ENCODE measurements at places on chromosomes 5 and 9.

DNA sequence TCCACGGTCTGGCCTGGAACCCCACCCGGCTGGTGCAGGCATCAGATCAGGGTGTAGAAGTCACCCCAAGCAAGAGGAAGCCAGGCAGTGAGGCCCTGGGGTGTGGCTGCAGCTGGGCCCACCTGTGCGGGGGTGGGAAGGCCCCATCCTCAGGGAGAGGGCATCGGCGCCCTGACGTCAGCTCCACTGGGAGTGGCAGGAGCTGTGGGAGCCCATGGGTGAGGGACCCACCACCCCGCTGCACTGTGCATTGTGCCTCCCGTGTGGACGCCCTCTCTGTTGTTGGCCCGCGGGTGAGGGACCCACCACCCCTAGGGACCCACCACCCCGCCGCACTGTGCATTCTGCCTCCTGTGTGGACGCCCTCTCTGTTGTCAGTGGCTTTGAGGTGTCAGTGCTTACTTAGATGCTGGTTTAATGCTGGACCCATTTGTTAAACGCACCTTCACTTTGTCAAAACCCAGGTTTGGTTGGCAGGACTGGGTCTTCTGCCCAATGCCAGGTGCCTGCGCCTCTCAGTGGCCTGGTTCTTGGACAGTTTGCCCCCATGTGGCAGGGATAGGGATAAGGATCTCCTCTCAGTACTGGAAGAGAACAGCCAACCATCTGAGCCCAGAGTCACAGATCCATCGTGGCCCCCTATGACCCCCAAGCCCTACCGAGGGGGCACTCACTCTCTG is 6.9 kb upstream of the EXOC3 start:
- peaks cover 4% of the 10 kb centered on the region for H3K4me1 ChIP-seq
- no peak for DNase-seq
- no peak overlapping the region for H3K27ac ChIP-seq

DNA sequence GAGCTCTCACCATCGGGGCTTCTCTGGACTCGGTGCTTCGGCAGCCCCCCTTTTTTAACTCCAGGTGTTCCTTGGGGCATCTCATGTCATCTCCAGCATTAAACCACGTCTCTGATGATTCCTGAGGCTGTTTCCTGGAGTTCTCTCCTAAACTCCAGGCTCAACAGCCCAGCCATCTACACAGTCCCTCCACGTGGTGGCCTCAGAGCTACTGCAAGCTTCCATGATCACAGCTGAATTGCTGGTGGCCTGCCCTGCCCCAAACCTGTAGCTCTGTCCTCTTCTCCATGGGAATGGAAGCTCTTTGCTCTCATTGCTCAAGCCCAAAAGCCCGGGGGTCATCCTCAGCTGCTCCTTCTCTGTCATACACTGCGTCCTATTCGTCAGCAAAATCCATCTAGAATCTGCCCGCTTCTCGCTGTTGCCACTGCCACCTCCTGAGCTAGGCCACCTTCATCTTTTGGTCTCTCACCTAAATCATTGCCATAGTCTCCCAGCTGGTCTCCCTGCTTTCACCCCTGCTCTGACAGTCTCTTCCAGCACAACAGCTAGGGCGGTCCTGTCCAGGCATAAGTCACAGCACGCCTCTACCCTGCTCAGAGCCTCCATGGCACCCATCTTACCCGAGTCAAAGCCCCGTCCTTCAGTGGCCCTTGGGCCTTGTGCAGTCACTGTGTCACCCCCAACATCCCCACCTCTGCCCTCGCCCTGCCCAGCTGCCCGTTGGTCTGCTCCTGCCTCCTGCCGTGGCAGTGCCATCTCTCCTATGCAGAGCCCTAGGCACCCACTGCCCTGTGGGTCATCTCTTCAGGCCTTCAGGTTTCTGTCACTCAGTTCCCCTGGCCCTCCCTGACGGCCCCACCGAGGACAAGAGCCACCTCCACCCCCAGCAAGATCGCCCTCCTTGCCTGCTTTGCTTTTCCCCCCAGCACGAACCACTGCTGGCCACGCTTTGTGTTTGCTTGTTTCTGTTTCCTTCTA is 6.4 kb downstream of the B4GALT7 start:
- H3K36me3 ChIP-seq, result peaks cover 31% of the 10 kb centered on the region
- peaks cover 6% of the 10 kb centered on the region for H3K4me1 ChIP-seq
- no peak overlapping the region for H3K4me3 ChIP-seq
- H3K27me3 ChIP-seq, result no peaks in the 10 kb centered on the region
- DNase-seq, result no peak
- no peak overlapping the region for H3K27ac ChIP-seq

- DNase-seq, result no peak
- H3K4me1 ChIP-seq, result no peaks in the 10 kb centered on the region
- H3K4me3 ChIP-seq, result no peak overlapping the region
- H3K36me3 ChIP-seq, result no peaks in the 10 kb centered on the region
These were observed 9.4 kb upstream of the TNFAIP8 start for GRCh38 chr5:119346394-119346793.

DNA sequence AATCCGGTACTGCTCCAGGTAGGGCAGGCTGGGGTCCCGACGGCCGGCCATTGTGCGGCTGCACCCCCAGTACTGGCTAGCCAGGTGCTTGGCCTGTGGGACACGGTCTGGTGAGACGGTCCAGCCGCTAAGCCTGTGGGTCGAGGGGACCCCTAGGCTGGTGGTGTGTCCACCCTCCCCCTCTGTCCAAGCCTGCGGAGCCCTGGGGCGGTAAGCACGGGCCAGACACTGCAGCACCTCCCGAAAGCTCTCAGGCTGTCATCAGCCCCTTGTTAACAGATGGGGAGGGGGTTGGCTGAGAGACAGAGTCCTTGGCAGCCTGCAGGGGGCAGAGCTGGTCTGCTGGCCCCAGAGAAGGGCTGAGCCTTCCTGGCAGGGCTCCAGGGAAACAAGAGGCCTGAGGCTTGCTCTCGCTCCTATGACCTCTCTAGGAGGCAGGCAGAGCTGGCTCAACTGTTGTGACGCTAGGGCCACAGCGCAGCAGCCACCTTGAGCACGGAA is 11.8 kb upstream of the MRNIP start:
- no peaks in the 10 kb centered on the region for H3K4me1 ChIP-seq
- no peak overlapping the region for H3K27ac ChIP-seq
- DNase-seq, result peak; percentile 14
- H3K36me3 ChIP-seq, result peaks cover 86% of the 10 kb centered on the region

- peaks cover 13% of the 10 kb centered on the region for H3K4me1 ChIP-seq
- no peak overlapping the region for H3K4me3 ChIP-seq
These were observed 269.7 kb downstream of the MLLT3 start for GRCh38 chr9:20352591-20352990.

DNA sequence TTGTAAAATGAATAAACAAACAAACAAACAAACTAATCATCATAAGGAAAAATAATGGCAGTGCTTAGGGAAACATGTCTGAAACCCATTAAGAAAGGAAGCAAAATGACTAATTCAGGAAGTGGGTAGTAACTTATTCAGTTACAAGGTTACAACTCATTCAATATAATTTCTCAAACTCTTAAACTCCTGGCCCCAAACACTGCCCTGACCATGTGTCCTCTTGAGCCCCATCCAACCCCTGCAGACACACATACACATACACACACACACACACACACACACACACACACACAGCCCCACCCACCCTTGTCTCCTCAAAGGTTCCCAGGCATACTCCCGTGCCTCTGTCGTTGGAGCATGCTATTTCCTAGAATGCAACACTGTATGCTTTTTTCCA is 193.9 kb downstream of the SEC61B start:
- H3K4me3 ChIP-seq, result no peak overlapping the region
- H3K36me3 ChIP-seq, result no peaks in the 10 kb centered on the region
- no peak for DNase-seq
- H3K27ac ChIP-seq, result no peak overlapping the region

GRCh38 chr5:151751091-151751490 is 7.3 kb downstream of the ATOX1 start:
- H3K4me3 ChIP-seq, result no peak overlapping the region
- peaks cover 31% of the 10 kb centered on the region for H3K36me3 ChIP-seq
- H3K4me1 ChIP-seq, result peaks cover 26% of the 10 kb centered on the region
- no peak for DNase-seq
- no peak overlapping the region for H3K27ac ChIP-seq
- H3K27me3 ChIP-seq, result no peaks in the 10 kb centered on the region

- DNase-seq, result no peak
- no peaks in the 10 kb centered on the region for H3K36me3 ChIP-seq
- no peaks in the 10 kb centered on the region for H3K27me3 ChIP-seq
- no peaks in the 10 kb centered on the region for H3K4me1 ChIP-seq
- no peak overlapping the region for H3K4me3 ChIP-seq
- no peak overlapping the region for H3K27ac ChIP-seq
These were observed 142.1 kb downstream of the EPB41L4A start for GRCh38 chr5:112276991-112277390.

DNA sequence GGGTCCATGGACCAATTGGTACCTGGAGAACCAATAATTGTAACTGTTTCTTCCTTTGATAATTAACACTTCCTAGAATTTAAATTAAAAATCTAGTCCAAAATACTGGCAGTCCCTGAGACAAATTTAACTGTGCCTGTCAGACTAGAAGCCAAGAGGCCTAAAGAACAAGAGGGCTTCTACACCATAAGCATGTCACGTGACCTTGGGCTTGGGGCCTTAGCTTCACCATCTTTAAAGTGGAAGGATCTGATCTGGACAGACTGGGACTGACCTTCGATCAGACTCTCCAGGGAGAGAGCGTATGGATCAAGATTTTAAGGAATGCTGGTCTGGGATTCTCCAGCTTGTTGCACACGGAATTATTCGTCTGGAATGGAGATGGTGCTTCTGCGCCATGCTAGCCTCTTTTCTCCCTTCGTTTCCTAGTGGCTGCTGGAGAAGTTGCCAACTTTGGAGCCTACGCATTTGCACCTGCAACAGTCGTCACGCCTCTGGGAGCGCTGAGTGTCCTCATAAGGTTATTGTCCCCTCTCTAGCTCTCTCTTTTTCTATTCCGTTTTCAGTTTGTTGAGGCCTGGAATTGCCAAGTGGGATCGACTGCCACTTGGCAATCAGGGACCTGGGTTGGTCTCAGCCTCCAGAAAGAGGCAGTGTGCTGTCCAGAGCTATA is 8.4 kb downstream of the NIPAL4 start:
- H3K36me3 ChIP-seq, result no peaks in the 10 kb centered on the region
- H3K27ac ChIP-seq, result no peak overlapping the region
- H3K27me3 ChIP-seq, result no peaks in the 10 kb centered on the region
- no peaks in the 10 kb centered on the region for H3K4me1 ChIP-seq
- no peak for DNase-seq

GRCh38 chr5:32709750-32710549 is 1.2 kb upstream of the NPR3 start:
- no peaks in the 10 kb centered on the region for H3K36me3 ChIP-seq
- peak overlapping the region; percentile 60 for H3K4me3 ChIP-seq
- H3K4me1 ChIP-seq, result no peaks in the 10 kb centered on the region
- peak overlapping the region; percentile 83 for H3K27ac ChIP-seq

DNA sequence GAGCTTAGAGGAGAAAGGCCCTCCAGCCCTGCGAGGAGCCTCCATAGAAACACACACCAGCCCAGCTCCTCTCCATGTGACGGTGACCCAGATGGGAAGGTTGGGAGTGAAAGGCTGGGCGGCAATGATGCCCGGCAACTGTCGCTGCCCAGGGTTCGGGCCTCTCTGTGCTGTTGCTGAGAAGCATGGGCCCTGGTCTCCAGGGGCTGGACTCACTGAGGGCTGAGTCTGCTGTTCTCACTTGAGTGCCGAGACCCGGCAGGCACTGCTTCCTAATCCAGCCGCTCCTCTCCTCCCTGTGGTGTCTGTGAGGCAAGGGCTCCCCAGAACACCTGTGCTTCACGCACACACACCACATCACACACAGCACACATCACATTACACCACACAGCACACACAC is 493.6 kb downstream of the GADD45G start:
- no peak for DNase-seq
- H3K27ac ChIP-seq, result no peak overlapping the region
- no peaks in the 10 kb centered on the region for H3K27me3 ChIP-seq
- no peaks in the 10 kb centered on the region for H3K36me3 ChIP-seq
- peaks cover 13% of the 10 kb centered on the region for H3K4me1 ChIP-seq
- no peak overlapping the region for H3K4me3 ChIP-seq

GRCh38 chr5:172672681-172673080 is 31.6 kb downstream of the NEURL1B start:
- DNase-seq, result peak; percentile 61
- H3K27ac ChIP-seq, result peak overlapping the region; percentile 92
- peaks cover 9% of the 10 kb centered on the region for H3K36me3 ChIP-seq
- H3K27me3 ChIP-seq, result no peaks in the 10 kb centered on the region

DNA sequence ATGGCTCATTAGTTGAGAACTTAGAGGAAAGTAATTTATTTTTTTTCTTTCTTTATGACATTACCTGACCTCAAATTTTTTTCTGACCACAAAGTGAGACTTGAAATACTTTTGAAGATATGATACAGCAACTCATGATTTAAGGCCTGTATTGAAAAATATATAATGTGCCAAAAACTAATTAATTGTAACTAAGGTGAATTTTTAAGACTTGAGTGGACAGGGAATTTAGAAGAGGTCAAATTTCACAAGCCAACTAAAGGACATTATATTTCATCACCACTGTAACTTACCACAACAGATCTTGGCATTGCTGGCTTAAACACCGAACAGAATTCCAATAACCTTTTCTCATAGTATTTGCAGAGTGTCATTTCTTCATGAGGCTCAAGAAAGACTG is 1.8 kb downstream of the CCNH start:
- no peak for DNase-seq
- no peaks in the 10 kb centered on the region for H3K27me3 ChIP-seq
- H3K36me3 ChIP-seq, result peaks cover 27% of the 10 kb centered on the region
- peaks cover 8% of the 10 kb centered on the region for H3K4me1 ChIP-seq
- H3K4me3 ChIP-seq, result no peak overlapping the region

- H3K27ac ChIP-seq, result no peak overlapping the region
- no peaks in the 10 kb centered on the region for H3K4me1 ChIP-seq
- no peaks in the 10 kb centered on the region for H3K36me3 ChIP-seq
- DNase-seq, result no peak
These were observed 62.9 kb downstream of the MLLT3 start for GRCh38 chr9:20559231-20559890.

DNA sequence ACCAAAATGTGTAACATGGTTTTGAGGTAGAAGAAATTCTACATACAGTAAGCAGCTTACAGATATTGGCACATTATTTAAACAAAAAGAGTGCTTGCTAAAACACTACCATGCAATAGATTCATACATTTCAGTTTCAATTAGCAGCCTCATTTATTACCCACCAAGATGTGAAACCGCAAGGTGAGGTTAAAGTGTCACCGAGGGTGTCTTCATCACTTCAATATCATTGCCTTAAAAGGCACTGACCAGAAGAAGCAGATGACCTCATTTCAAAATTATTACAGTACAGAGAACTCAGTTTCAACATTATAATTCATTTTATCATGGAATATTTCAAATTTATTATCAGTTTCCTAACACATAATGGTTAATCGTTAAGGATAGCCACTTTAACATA is 302.2 kb downstream of the ISL1 start:
- H3K36me3 ChIP-seq, result no peaks in the 10 kb centered on the region
- H3K4me3 ChIP-seq, result no peak overlapping the region
- H3K27ac ChIP-seq, result no peak overlapping the region
- H3K27me3 ChIP-seq, result no peaks in the 10 kb centered on the region
- DNase-seq, result no peak
